AG09309 (cell line): ENCODE measurements at places on chromosomes 16 and 17.

DNA sequence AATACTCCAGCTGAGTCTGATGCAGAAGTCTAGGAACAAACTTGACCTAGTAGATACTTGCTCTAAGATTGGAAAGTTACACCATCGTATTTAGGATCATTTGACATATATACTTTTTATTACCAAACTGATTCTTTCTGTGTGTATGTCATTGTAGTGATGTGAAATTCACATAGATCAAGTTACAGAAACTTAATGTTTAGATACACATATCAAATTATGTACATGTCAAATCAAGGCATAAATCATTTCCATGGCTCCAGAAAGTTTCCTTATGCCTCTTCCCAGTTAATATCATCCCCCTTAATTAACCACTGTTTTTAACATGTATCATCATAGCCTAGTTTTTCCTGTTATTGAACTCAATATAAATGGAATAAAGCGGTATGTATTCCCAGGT lies 292.0 kb upstream of the CDH11 start:
- no peak for DNase-seq

- no peak for DNase-seq
These were observed 15.6 kb upstream of the CBFB start for GRCh38 chr16:67013233-67013822.

DNA sequence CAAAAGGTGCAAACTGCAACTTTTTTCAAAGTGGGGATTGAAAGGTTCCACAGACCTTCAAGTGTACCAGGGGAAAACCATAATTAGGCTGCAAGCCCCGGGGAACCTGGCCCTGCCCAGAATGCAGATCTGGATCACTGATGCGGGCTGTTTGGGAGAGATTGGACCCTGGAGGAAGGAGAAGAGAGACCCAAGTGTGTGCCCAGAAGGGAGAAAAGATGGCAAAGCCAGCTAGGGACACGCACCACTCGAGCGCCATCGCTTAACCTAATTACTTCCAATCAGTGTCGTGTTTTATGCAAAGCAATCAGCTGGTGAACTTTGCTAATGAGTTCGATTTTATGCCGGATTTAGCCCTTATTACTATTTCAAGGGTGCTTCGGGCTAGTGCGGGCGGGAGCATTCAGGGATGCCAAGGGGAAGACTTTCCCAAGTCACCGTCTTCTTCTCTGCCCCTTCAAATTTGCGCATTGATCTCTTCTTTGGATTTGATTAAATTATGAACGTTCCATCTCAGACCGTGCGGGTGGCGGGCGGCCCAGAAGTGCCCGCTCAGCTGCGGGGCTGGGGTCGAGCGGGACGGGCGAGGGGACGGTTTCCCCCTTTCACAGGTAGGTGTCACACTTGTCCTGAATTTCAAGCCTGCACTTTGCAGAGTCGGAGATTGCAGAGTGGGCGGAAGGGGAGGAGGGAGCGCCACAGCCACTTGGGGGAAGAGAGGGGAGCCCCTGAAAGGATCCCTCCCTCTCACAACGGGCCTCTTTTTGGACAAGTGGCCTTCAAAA lies 4.0 kb downstream of the IRX5 start:
- DNase-seq: peak; percentile 24

DNA sequence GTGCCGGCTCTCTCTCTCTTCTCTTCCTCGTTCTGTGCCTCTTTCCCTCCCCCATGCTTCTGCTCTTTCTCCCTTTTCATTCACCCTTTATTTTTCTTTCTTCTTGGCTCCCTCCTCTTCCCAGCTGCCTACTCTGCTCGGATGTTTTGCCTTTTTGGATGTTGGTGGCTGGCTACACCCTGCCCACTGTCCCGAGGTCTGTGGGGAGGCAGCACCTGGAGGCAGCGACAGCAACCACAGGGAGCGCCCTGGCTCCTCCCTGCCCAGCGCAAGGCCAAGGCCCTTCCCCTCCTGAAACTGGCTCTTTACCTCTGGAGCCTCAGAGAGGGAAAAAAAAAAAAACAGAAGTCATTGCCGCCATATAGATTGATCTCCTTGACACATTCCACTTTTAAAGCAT lies 20.0 kb downstream of the CLUAP1 start:
- DNase-seq: no peak

GRCh38 chr17:8103549-8103948 lies 14.8 kb downstream of the ALOXE3 start:
- DNase-seq: no peak

GRCh38 chr16:68493412-68494070 lies 45.2 kb upstream of the SMPD3 start:
- no peak for DNase-seq

- no peak for DNase-seq
These were observed 652 bp downstream of the VPS35L start for GRCh38 chr16:19555938-19556771.

DNA sequence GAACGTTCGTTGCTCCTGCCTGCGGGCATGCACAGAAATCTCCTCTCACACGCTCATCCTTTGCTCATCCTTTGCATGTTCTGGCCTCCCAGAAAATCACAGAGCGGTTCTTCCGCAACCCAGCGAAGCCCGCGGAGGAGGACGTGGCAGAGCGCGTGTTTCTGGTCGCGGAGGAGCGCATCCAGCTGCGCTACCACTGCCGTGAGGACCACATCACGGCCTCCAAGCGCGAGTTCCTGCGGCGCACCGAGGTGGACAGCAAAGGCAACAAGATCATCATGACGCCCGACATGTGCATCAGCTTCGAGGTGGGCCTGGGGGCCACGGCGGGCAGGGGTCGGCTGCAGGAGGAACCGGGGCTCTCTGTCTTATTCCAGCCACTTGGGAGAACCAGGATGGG lies 9.6 kb upstream of the KATNB1 start:
- DNase-seq: no peak

- DNase-seq: no peak
These were observed 23.6 kb downstream of the SEZ6 start for GRCh38 chr17:28982131-28982793.

- no peak for DNase-seq
These were observed 8.1 kb upstream of the CAPN15 start for GRCh38 chr16:519425-519824.
